ENCODE measurements at places on chromosomes 7 and 10.

GRCh38 chr10:106043863-106044262 is 1120.6 kb downstream of the SORCS1 start:
- no peak for DNase-seq

- no peak for DNase-seq
These were observed 410.4 kb upstream of the NPVF start for GRCh38 chr7:25638590-25639244.

GRCh38 chr7:8291397-8292141 is 29.6 kb upstream of the ICA1 start:
- DNase-seq = no peak

GRCh38 chr7:90594751-90595317 is 1.3 kb upstream of the CDK14 start:
- no peak for DNase-seq

DNA sequence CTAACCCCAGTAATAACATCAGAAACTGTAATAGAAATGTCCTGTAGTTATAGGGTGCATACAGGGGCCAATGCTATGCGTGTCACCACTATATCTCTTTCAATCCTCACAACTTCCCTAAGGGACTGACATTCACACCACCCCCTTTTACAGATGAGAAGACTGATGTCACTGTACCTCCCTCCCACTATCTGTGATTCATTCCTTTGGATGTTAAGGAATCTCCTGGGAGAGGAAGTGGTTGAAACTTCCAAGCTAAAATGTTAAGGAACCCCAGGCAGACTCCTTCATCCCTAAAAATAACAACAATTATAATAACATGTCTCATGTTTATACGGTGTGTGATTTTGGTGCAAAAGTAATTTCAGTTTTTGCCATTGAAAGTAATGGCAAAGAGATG is 5.4 kb downstream of the COL13A1 start:
- no peak for DNase-seq

DNA sequence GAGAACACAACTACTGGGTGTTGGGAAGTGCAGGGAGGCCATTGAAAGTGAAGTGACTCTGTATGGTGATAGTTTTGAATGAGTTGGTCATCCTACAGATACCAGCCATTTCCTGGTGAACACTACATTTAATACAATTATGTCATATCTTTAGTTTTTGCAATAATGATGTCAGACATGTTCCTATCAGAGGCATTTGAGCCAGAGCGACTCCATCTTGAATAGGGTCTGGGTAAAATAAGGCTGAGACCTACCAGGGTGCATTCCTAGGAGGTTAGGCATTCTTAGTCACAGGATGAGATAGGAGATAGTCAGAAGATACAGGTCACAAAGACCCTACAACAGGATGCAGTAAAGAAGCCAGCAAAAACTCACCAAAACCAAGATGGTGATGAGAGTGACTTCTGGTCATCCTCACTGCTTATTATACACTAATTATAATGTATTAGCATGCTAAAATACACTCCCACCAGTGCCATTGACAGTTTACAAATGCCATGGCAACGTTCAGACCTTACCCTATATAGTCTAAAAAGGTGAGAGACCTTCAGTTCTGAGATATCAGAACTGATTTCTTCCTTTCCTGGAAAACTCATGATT is 28.2 kb downstream of the ADK start:
- DNase-seq = no peak

All from stimulated activated CD8-positive, alpha-beta memory T cell treated with anti-CD3 and anti-CD28 coated beads, Interleukin-4, amount 100 ng/mL, for 1 hour (primary cell).